ENCODE measurements at places on chromosomes 6 and 20.

- peak; percentile 67 for DNase-seq
Measured at GRCh38 chr6:41967312-41968287, 26.0 kb upstream of the CCND3 start.

- peak; percentile 71 for DNase-seq
Measured at GRCh38 chr20:63215101-63216040, 560 bp downstream of the YTHDF1 start.

GRCh38 chr20:3680701-3681351 is 984 bp downstream of the ADAM33 start:
- no peak for DNase-seq

DNA sequence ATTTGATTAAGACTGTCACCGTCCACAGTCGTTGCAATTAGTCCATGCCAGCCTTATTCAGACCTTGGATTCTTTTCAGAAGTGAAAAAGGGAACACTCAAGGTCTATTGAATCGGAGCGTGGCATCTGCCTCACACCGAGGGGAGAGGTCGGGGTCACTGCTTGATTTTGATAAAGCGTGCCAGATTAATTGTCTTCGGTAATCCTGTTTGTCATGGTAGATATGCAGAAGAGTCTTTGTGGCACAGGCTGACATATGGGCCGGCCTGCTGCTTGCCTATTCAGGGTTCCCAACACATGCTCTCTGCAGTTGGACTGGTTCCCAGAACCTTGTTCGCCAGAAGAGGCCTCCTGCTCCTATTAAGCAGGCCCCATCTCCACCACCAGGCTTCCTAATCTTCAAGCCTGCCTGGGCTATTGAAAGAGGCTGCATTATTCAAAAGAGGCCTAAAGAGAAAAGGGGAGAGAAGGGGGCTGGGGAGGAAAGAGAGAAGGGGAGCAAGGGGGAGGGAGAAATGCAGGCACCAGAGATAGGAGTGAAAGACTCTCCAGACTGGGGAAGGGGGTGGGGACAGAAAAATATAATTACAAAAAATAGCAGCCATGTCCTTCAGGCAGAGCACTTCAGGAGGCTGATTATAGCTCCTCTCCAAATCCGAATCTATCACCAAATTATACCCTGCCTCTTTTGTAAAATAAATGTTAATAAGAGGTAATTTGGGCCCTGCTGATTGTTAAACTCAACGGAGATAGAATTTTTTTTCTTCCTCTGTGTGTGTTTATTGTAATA is 611.3 kb downstream of the HDGFL1 start:
- no peak for DNase-seq

DNA sequence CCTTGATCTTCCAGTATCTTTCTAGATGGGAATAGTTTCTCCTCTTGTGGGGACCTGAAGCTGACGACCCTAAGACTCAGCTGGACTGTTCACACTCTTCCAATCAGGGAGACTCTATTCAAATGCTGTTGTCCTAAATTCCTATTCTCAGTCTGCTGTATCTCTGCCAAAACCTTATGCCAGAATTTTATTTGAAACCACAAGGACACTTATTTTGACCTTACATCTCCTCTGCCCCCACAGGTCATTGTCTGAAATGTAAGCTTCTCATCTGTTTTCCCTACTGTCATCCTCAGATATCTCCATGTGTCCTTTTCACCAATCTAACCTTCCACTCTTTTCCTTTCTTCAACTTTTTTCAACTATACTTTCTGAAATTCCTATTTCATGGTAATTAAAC is 289.5 kb upstream of the SGK1 start:
- DNase-seq, result no peak

DNA sequence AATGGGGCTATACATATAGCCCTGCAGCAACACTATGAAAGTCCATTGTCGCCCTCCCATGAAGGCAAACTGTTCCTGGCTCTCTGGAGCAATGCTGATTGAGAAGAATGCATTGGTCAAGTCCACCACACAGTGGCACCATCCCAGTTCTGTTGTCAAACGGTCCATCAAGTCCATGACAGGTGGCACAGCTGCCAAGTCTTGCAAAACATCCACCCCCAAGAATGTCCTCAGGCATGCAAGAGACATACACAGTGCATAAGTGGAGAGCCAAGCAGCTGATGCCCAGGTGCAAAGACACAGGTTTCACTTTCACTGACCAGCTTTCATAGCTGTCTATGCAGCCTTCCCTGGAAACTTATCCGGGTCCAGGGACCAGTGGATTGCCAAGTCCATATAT is 17.5 kb downstream of the ZNF391 start:
- no peak for DNase-seq

DNA sequence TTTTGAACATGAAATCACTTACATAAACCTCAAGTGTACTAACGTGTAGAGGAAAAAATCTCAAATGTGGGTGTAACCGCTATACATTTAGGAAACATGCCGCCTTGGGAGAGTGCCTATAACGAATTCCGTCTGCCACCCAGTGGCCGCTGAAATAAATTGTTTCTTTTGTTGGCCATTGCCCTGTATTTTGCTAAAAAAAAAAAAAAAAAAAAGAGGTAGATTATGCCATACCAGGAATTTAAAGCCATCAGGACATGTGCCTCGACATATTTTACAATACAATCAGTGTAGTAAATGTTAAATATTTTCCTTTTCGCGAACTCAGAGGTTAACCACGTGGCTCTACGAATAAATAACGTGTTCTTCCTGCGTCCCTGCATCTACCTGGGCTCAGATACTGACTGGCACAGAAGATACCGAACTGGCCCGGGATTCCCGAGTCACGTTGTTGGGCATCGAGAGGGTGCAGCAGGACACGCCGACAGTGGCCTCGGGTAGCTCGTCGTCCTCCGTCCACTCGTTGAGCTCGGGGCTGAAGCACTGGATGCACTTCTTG is 14.3 kb downstream of the KLHL31 start:
- DNase-seq, result peak; percentile 86

Data from SW480 (cell line).